ENCODE measurements at places on chromosomes 16 and 17.

DNA sequence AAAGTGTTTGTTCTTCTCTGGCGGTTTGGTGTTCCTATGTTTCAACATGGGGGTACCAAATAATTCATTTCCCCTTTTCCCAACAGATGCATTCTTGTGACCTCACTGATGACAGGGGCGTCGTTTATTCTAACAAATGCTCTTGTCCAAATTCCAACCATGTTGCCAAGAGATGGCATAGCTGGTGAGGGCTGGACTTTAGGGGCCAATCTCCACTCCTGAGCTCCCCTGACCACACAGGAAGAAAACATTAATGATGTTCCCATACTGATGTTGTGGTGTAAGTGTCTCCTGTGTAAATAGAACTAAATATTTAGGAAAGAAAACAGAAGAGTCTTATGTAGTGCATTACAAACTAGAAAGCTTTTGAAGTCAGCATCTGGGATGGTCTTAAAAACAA lies 431.6 kb downstream of the CDH13 start:
- DNase-seq = no peak

DNA sequence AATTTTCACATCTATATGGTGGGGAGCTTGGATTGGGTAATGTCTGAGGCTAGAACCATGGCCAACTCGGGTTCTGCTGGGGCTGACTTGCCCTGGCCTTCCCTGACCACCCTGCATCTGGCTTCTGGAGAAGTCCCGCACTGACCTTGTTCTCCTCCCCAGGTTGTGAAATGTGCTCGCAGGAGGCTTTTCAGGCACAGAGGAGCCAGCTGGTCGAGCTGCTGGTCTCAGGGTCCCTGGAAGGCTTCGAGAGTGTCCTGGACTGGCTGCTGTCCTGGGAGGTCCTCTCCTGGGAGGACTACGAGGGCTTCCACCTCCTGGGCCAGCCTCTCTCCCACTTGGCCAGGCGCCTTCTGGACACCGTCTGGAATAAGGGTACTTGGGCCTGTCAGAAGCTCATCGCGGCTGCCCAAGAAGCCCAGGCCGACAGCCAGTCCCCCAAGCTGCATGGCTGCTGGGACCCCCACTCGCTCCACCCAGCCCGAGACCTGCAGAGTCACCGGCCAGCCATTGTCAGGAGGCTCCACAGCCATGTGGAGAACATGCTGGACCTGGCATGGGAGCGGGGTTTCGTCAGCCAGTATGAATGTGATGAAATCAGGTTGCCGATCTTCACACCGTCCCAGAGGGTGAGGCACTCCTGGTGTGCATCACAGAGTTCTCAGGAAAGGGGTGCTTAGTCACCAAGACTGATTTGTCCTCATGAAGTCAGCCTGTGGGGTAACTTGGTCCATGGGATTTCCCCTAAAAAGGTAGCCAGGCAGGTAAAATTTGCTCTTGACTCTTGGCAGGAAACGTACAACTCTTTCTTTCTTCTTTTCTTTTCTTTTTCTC lies 6.1 kb downstream of the NOD2 start:
- DNase-seq = no peak

DNA sequence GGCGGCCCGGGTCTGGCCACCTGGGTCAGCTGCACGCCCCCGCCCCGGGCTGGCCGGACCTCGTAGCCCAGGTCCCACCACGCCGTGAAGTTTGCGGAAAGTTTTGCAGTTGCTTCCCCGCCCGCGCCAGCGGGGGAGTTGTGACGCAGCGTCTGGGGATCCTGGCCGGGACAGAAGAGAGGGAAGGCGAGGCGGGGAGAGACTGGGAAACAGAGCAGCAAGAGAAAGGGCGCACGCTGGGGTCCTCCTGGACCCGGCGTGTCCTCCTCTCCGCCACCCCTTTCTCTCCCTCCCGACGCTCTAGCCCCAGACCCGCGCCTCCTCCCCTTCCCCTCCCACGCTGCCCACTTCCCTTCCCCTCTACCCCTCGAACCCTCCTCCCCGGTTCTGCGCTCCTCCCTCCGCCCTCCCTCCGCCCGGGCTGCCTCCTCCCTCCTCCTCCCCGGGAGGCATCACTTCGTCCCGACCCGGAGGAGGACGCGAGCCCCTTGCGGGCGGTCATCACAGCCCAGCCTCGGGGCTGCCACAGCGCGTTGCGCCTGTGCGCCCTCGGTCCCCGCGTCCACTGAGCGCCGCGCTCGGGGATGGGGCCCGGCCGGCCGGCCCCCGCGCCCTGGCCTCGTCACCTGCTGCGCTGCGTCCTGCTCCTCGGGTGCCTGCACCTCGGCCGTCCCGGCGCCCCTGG lies at the start of gene MRC2:
TSS of gene MRC2 (plus strand) at position 452 of the 685 bp plus-strand sequence. CDS start at position 585, 133 bp downstream.
- no peak for DNase-seq

DNA sequence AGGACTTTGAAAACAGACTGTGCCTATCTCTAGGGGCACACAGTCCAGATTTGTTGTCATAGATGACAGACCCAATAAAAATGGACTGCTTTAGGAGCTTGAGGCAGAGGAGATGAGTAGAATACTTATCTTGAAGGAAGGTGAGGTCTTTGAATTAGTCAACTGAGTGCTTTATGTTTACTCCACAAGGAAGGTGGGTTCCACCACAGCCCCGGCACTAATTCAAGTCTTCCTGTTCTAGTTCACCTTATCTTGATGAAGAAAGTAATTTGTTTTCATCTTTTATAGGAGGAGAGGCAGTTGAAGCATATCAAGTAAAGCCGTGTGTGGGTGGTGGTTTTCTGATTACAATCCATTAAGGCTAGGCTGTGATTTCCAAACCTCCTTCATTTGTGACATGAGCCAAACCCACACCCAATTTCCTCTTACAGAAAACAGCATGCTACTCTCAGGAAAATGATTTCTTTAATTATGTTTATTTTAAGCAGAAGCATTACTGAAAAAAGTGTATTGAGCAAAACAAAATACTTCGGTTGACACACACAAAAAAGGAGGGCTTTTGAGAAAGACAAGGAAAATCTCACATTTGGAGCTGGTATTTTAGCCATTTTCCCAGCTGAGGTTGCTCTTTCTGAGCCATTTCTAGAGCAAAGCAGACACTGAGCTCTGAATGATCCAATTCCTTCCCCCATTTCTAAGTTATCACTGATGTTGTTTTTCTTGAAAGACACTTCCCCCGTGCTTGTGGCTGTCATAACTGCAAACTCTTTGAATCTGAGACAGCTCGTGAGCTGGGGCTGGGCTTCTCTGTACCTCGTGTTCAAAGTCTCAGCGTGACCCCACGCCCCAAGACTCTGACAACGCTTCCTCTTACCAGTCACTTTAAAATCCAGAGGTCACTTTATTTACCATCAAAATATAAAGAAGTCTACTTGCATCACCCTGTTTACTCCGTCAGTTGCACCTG lies 35.4 kb downstream of the CDRT15 start:
- DNase-seq = no peak

GRCh38 chr17:3859940-3860339 lies 13.9 kb upstream of the NCBP3 start:
- no peak for DNase-seq

DNA sequence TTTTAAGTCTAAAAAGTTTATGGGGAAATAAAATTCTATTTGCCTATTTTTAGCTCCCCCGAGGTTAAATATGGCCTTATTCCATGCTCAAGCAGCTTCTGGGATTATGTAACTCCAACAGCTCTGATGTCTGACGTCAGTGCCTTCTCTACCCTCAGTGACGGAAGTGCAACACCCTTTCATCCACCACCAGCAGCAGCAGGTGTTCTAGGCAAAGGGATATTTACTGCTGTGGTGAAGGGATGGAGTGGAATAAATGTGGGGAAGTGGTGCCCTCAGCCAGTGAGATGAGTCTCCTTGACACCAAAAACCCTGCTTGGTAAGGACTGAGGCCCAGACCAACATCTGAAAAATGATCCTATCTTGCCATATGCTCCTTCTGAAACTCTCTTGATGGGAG lies 247.4 kb downstream of the SHISA9 start:
- DNase-seq = no peak

DNA sequence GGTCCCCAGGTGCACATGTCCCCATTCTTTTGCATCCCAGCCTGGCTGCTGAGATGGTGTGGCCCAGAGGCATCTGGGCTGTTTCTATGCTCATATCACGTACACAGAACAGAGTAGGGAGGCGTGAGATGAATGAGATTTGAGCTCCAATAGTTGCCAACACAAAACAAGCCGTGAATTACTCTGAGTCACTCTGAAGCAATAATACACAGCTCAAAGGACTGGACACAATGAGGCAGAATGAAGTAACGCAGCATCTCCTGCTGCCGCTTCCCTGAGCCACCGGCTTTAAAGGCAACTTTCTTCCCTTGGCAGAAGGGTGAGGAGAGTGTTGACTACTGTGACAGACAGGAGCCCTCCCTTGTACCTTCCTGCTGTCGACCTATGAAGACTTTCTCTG lies 33.9 kb upstream of the CLEC18B start:
- no peak for DNase-seq

DNA sequence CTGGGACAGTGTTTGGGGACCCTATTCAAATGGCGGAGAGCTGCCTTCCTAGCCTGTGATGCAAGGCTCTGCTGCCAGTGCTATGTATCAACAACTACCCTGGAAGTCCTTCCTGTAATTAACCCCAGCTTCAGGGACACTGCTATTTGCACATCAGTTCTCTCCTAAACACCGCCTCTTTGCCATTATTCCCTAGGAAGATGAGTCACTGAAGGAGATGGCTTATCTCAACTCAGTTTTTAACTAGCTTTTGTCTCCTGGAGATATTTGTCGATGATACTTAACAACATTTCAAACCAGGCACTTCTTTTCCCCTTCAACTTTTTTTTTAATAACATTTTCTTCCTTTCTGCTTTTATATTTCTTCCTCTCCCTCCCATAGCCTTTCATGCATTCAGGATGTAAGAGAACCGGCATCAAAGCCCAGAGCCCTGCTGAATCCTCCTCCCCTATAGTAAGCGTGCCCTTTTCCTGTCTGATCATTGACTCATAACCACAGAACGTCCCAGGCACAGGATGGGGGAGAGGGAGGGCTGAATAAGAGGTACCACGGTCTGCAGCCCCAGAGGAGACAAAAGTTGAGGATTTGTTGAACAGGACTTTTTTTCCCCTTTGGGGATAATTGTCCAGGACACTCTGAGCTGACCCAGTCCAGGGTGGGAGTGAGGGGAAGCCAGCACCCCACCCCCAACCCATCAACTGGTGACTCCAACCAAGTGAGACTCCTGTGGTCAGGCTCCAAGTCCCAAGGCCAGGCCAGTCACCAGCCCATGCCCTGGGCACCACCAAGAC lies 387.8 kb upstream of the SALL1 start:
- no peak for DNase-seq
